ENCODE measurements at places on chromosomes 7 and 10.

GRCh38 chr10:14126697-14127440 is 203.9 kb downstream of the FRMD4A start:
- H3K4me3 ChIP-seq, result no peak overlapping the region
- H3K27ac ChIP-seq, result no peak overlapping the region
- H3K27me3 ChIP-seq, result no peaks in the 10 kb centered on the region
- H3K4me1 ChIP-seq, result no peaks in the 10 kb centered on the region
- no peak for DNase-seq

DNA sequence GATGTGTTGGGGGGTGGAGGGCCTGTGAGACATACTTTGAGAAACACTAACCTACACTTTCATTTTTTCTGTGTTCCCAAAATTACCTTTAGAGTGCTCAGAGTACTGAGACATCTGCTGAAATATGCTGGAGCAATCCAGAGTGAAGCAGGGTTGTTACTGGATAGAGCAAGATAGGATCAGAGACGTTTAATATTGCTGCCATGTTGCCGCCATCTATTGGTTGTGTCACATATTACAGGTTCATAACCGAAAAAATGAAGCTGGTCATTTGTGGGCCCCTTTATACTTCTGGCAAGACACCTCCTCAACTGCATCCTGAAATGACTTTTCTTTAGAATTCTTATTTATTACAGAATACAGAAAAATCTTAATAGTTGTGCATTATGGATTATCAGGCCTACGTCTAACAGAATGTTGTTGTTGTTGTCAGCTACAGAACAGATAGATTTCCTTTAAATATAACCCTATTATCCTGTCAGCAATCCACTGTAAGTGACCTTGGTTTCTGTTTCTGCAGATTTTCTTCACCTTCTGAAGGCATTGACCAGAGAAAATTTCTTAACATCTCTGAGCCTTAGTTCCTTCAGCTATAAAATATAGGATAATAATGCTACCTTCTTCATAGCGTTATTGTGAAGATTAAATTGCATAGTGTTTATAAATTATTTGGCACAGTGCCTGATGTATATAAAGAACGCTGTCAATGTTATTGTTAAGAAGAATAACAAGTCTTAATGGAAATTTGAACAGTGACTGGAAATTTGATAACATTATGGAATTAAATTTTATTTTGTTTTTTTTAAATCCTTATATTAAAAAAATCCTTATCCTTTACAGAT is 16.2 kb upstream of the DLD start:
- DNase-seq, result peak; percentile 38
- no peaks in the 10 kb centered on the region for H3K4me1 ChIP-seq
- no peaks in the 10 kb centered on the region for H3K36me3 ChIP-seq
- no peak overlapping the region for H3K4me3 ChIP-seq
- no peak overlapping the region for H3K27ac ChIP-seq
- no peaks in the 10 kb centered on the region for H3K27me3 ChIP-seq

DNA sequence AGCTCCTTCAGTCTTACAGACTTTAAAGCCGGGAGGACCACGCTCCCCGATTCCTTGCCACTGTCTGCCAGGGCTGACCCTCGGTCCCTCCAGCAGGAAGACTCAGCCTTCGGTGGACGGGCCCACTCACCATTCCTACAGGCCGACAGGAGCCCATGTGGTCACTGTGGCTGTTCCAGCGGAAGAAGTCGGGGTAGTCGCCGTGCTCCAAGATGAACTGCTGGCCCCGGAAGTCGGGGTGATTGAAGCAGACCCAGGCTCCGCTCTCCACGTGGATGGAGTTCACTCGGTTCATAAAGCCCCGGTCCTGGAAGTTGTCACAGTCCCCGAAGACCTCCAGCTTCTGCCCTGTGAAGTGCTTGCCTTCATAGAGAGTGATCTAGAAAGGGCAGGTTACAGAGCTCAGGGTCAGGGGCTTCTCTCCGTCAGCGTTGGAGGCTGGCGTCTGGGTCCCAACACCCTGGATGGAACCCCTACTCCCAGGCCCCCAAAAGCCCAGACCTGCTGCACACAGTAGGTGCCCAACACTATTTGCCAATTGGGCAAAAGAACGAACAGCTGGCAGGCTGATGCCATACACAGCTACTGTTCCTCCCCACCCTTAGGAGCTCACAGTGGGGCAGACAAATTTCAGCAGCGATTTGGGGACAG is 1.9 kb downstream of the CRYGN start:
- H3K36me3 ChIP-seq, result no peaks in the 10 kb centered on the region
- H3K4me3 ChIP-seq, result no peak overlapping the region
- DNase-seq, result no peak

- no peaks in the 10 kb centered on the region for H3K36me3 ChIP-seq
- no peaks in the 10 kb centered on the region for H3K27me3 ChIP-seq
- H3K4me1 ChIP-seq, result no peaks in the 10 kb centered on the region
- no peak overlapping the region for H3K27ac ChIP-seq
These were observed 80.7 kb upstream of the MAGI2 start for GRCh38 chr7:79534128-79534527.

GRCh38 chr10:102918817-102919245 is 737 bp downstream of the CNNM2 start:
- peak overlapping the region; percentile 90 for H3K27ac ChIP-seq
- peak overlapping the region; percentile 98 for H3K4me3 ChIP-seq
- no peaks in the 10 kb centered on the region for H3K36me3 ChIP-seq
- peak; percentile 25 for DNase-seq
